ENCODE measurements at places on chromosomes 2 and 18.

DNA sequence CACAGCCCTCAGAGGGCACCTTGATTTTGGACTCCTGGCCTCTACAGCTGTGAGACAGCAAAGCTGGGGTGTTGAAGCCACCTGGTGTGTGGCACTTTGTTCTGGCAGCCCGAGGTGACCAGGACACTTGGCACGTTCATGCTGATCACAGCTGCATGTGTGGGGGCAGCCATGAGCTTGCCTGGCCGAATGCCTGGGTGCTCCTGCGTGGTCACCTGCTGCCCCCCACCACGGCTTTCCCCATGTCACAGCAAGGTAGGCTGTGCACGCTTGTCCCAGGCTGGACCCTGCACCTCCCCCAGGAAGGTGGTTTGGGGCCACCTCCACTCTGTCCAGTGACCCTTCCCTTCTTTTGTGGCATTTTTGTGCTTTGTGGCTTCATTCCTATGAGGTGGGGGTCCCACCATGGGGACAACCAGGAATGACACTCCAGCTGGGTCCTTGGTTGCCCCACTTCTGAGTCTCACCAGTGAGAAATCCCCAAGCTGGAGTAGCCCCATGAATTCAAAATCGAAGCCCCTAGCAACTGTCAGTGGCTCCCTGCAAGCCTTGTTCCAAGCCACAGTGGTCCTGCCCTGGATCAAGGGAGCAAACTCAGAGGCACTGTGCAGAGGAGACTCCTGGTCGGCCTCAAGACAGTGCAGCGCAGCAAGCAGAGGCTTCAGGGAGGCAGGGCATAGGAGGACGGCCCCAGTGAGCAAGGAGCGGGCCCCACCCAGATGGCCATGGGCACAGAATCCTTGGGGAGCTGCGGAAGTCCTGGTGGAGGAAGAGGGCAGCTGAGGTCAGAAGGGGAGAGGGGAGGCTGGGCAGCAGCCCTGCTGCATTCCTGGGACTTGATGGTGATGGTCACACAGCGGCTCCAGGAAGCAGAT, 121.4 kb upstream of the HS6ST1 start:
- DNase-seq: peak; percentile 48

DNA sequence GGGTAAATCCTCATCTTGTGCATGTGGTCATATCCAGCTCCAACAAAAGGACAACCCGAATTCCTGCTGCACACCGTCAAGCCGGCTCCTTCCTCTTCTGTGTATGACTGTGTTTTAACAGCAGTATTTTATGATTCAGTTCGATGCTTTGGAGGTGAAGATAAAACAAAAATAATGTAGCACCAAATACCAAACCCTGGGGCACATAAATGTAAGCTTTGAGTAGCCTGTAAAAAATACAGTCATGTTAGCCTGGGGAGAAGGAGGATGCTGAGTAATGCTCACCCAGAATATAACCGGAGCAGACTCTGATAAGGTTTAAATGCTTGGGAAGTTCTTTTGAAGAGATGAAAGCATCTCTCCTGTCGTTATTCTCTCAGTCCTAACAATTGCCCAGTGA, 225.0 kb downstream of the SUCLG1 start:
- no peak for DNase-seq

GRCh38 chr2:209956271-209956670, 46.2 kb upstream of the RPE start:
- DNase-seq: no peak

DNA sequence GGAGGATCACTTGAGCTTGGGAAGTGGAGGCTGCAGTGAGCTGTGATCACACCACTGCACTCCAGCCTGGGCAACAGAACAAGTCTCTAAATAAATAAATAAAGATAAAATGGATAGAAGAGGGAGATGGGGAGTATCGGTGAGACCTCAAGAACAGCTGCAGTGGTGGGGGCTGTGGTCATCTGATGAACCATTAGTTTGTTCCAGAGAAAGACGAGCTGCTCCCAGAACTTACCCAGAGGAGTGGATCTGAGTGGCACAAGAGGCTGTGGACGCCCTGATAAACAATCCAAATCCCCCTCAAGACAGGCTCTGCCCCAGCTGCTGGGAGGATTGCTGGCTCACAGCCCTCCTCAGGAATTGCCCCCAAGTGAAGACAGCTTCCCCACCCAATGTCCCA, 26.7 kb downstream of the TMEM127 start:
- DNase-seq: no peak

DNA sequence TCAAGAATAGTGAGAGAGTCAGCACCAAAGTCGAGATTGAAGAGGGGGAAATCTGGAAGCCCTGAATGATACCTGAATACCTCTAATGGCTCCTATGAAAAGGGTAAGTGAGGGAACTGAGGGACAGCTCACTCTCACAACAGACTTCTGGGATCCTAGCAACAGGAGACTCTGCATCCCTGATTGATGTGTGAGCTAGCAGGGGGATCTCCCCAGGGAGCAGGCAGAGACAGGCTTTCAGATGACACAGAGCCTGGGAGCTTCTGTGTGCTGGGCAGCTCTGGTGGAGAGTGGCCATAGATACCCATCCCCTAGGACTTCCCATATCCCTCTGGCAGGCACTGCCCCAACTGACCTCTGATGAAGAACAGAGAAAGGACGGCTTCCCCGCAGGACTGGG, 206.2 kb downstream of the EXOC6B start:
- DNase-seq: no peak

GRCh38 chr18:23059541-23060465, 75.5 kb upstream of the CABLES1 start:
- no peak for DNase-seq

- no peak for DNase-seq
Observed at GRCh38 chr2:66426244-66427111, 8.4 kb upstream of the MEIS1 start.

GRCh38 chr2:162256591-162256991, 13.3 kb upstream of the FAP start:
- DNase-seq: no peak

DNA sequence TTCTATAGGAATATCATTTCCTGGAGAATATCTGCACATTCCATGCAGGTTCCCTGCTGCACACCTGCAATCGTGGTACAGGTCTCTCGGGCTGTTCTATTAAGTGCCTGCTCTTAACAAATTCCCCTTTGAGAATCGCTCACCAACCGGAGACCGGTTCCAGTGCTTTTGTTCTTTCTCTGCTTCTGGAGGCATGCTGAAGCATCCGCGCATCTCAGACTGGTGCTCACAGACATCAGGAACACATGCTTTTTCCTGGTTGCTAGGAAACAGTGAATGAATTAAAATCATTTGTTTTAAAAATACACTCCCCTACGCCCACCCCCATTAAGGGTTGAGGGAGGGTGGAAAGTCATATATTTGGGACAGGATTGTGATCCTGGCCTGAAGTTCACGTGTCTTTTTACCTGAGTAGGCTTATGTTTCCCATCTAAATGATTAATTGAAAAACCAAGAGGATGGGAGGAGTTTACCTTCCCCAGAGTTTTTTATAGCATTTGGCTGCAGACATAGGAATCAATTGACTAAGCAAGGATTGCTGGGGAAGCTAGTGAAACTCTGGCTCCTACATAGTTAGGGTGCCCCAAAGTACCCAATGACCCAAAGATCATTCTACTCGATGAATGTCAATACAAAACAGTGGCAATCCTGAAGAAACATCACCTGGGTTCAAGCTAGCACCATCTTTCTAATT, at the start of gene C2orf80:
C2orf80 (minus strand) TSS at position 221 of the 694 bp plus-strand sequence. CDS start 3,044 bp downstream, outside the sequence.
- DNase-seq: no peak

- DNase-seq: no peak
Observed at GRCh38 chr2:36433311-36434217, 78.0 kb downstream of the CRIM1 start.

DNA sequence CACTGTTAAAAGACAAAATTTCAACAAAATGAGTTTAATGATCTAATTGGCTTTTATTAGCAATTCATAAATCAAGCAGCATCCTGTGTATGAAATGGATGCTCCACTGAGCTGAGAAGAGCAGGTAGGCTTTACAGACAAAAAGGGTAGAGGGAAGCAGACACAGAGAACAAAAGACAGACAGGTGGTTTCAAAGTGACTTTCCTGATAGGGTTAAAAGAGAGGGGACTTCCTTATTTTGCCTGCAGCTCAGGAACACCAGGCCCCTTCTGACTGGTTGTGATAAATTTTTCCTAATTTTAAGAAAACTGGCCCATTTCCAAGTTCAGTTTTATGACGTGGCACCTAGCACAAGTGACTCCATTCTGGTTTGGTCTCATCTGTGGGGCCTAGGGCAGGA, 11.9 kb downstream of the TEX51 start:
- peak; percentile 16 for DNase-seq

- no peak for DNase-seq
Observed at GRCh38 chr2:201795607-201796477, 10.5 kb upstream of the CDK15 start.

- DNase-seq: no peak
Observed at GRCh38 chr2:100548771-100549170, 14.0 kb upstream of the PDCL3 start.

DNA sequence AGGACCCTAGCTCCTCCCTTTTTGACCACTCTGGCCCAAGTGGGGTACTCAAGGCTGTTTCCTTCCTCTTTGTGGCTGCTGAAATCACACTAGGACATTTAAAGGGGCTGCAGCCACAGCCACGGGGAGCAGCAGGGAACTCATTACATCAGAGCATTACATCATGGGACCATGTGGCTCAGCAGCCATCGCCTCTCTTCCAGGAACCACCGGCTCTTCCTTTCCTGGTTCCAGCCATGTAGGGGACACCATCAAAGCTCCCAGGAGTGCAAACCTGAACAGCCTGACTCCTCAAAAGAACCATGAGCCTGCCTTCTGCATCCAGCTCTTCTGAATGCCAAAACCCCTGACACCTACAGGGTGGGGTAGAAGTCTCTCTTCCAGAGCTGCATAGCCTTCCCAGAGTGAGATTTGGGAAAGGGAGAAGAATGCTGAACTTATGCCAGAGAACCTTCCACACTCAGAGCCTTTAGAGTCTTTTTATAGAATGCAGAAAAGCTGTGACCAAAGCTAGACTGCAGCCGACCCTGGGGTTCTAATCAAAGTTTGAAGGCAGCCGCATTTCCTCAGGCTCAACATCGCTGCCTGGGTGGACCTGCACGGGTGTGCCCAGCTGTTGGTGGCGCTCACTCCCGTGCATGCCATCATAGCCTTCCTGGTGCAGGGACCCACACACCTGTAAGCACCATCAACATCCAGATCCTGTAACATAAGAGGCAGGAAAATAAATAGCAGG, 121.7 kb downstream of the KLHL29 start:
- no peak for DNase-seq

DNA sequence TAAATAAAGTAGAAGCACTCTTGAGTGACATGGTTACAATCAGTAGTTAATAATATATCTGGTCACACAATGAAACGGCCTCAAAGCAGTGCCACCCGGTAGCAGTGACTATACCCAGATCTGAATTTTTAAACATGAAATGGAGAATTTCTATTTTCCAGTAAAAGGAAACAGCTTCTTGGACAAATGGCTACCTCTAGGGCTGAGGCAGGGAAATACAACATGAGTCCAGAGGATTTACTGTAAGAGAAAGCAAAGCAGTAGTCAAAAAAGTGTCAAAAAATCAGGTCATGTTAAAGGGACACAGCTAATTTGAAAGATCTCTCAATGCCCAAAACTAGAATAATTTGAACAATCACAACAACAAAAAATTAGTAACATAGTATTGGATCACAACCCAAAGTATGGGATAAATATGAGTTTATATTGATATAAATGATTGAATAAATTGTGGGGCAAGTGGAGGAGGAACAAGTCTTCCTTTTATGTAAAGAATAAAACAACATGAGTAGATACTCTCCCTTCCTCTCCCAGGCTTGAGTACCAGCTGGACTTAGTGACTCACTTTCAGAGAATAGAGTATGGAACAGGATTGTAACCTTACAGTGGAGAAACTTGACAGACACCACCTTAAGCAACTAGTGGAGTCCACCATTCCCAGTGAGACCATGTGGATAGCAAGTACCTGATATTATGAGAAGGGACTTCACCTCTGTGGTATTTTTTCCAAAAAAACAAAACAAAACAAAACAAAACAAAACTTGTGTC, 180.8 kb downstream of the MBD2 start:
- no peak for DNase-seq

GRCh38 chr2:19823507-19823906, 78.3 kb downstream of the TTC32 start:
- no peak for DNase-seq

DNA sequence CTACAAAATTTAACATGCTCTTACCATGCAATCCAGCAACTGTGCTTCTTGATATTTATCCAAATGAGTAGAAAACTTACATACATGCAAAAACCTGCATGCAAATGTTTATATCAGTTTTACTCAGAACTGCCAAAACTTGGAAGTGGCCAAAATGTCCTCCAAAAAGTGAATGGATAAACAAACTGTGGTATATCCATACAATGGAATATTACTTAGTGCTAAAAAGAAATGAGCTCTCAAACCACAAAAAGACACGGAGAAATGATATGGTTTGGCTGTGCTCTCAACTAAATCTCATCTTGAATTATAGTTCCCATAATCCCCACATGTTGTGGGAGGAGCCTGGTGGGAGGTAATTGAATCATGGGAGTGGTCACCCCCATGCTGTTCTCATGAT, 267.2 kb downstream of the ZEB2 start:
- DNase-seq: no peak

GRCh38 chr2:39725401-39725800, 53.7 kb downstream of the THUMPD2 start:
- DNase-seq: no peak

GRCh38 chr18:68991286-68991685, 193.4 kb downstream of the CCDC102B start:
- DNase-seq: no peak

- DNase-seq: no peak
Observed at GRCh38 chr18:78779996-78780718, 199.5 kb upstream of the SALL3 start.

DNA sequence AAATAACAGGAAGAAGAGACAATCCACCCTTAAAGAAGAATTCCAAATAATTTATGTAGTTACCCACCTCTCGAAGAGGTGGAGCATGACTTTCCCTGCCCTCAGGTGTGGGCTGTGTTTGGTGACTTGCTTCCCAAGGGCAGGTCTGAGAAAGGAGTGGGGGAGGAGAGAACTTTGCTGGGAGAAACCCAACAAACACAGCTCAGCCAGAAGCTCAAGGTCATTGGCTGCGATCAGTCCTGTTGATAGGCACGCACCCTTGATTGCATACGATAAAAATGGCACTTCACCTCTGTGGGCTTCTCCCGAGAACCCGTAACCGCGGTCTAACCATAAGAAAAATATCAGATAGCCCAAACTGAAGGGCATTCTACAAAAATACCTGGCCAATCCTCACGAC, 157.5 kb upstream of the ID2 start:
- no peak for DNase-seq

- DNase-seq: no peak
Observed at GRCh38 chr18:49135877-49136276, 185.1 kb upstream of the SMAD7 start.

GRCh38 chr18:79503406-79503805, 107.7 kb downstream of the NFATC1 start:
- no peak for DNase-seq

DNA sequence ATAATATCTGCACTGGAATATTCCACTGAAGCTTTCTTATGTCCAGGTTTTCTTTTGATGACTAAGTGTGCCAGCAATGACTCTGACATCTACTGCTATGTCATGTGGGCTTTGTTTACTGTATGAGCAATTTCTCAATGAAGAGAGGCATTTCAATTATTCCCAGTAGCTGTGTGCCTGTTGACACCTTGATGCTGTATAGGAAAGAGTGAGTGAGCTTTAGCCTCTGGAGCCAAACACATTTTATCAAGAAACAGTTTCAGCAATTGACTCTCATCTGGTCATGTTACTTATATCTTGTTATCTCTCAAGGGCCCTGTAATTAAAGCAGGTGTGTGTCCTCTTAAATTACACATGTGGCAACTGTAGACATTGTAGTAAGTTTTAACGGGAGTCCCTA, 493.2 kb upstream of the FANCL start:
- DNase-seq: no peak

GRCh38 chr2:163198972-163199371, 360.4 kb upstream of the KCNH7 start:
- no peak for DNase-seq

Measured in right atrium auricular region (tissue), 2 donors.